ENCODE measurements at places on chromosomes 5 and 9.

DNA sequence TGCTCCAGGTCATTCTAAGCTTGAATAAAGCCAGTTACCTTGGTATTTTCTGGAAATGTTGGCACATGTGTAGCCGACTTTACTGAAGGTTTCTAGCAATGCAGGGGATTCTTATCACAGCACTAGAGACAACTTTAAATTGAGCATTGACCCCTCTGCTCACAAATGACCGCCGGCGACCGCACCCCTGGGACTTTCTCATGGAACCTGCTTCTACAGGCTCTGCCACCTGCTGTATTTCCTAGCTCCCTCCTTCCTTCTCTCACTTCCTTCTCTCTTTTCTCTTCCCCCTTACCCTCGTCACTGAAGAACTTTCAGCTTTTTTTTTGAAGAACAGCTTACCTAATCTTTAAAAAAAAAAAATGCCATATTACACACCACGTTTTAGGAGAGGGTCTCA is 30.9 kb upstream of the DAB2 start:
- DNase-seq, result no peak

- DNase-seq, result peak; percentile 13
Observed at GRCh38 chr5:17665836-17666235, 31.6 kb downstream of the TAF11L14 start.

DNA sequence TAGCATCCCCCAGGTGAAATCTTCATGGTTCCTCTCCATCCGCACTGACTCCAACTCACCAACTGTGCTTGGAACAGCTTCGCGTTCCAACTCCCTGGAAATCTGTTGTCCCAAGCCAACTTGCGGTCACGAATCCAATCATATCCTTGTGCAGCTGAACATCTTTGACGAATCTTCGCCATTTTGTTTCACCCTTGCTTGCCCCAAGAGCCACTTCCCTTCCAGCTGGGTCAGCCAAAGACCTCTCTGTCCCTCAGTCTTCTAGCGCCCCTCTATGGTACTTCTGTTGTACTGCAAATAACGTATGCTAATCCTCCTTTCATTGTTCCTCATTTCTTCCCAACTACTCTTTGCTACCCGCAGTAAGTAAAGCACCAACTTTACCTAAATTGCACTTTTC is 61.0 kb upstream of the TARS1 start:
- peak; percentile 57 for DNase-seq

GRCh38 chr9:126317513-126317912 is 9.1 kb upstream of the MVB12B start:
- peak; percentile 62 for DNase-seq

- no peak for DNase-seq
Observed at GRCh38 chr5:139037732-139038131, 160.4 kb downstream of the SIL1 start.

DNA sequence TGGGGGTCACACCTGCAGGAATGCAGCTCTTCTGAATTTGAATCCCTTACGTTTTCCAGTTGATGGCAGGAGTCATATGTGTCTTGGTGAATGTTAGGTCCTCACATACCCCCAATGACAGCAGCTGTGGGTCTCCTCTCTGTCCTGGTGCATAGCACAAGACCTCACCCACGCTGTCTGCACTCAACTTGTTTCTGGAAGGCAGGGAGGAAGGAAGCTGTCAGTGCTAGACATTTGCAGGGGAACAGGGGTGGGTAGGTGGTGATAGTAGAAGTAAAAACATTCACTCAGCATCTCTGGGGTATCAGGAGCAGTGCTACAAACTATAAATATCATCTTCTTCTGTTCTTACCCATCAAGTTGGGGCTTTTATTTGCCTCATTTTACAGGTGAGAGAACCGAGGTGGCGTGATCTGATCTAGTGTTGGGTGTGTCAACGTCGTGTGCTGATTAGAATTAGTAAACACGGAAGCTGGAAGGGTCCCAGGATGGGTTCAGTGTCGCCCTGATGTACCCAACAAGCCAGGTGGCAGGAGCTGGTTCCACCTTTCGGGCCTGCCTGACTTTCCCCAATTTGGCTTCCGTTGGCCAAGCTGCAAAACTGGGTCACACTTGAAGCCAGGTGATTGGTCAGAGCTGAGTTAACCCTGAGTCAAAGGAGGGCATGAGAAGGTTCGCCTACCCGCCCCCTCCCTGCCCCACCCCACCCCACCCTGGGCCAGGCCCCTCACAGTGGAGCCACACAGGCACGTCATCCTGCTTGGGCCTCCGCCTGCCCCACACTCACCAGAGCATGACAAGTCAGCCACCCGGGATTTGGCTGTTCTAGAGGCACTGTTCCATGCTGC is 15.8 kb downstream of the ERGIC1 start:
- no peak for DNase-seq

GRCh38 chr9:123469282-123469681 is 113.3 kb downstream of the CRB2 start:
- DNase-seq, result no peak

DNA sequence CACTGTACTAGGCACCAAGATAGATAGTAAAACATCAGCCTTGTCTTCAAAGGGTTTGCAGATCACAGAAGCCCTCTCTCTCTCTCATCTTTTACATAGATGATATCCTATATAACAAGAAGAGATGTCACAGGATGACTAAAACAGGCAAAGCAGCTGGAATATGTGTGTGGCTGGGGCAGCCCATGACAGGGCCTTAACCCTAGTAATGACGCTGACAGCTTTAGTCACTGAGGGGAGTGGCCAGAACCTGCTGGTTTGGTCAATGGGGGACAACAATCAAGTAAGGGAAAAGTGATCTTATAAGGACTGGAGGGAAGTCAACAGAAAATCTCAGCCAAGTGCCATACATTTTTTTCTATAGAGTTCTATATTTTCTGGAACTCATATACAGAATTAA is 41.9 kb upstream of the RIC1 start:
- no peak for DNase-seq

DNA sequence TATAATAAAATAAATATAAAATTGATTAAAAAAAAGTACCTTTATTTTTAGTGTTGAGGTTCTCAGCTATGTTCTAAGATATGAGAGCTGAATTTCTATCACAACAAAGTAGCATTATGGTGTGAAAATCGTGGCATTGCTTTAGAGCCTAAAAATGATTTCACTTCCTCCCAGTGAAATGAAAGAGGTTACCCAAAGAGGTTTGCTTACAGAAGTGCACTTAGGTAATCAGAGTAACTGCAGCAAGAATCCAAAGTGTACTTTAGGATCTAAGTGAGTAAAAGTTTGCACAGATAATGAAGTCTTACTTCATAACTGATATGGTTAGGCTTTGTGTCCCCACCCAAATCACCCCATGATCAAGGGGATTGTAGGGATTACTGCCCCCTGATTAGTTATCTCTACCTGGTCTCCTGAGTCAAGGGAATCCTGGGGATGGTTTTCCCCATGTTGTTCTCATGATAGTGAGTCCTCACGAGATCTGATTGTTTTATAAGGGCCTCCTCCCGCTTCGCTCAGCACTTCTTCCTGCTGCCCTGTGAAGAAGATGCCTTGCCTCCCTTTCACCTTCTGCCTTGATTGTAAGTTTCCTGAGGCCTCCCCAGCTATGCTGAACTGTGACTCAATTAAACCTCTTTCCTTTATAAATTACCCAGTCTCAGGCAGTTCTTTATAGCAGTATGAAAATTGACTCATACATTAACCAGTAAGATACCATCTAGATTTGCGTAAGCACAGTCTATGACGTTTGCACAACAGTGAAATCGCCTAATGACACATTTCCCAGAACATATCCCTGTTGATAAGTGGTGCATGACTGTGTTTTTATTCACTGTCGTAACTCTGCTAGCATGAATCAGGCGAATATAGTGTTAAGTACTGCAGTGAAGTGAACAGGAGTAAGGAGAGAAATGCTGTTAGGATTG is 40.3 kb upstream of the LRRC70 start:
- peak; percentile 85 for DNase-seq

DNA sequence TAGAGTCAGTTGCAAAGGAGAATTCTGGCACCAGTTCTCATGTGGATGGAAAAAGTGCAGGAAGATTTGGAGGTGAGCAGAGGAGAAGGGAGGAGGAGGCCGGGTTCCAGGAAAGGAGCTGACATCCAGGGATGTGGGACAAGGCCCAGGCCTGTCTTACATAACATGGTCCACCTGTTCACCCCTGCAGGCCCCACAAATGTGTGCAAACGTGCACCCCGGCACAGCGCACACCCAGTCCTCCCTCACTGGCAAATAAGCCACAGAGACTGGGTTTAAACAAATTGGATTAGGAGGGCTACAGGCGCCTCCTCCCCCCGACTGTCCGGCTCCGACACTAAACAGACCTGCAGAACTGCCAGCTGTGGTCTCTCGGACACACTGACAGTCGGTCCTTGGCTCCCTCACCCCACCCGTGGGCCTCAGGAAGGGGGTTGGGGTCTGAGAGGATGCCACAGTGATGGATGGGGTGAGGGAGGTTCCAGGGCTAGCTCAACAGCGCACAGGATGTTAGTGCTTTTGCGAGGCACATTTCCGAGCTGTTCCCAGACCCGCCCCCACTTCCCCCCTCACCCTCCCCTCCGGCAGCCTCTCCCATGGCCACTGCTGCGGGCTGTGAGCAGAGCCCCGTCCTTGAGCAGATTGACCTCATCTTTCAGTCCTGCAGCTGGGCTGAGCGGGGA is 43.4 kb upstream of the IL17B start:
- peak; percentile 70 for DNase-seq

DNA sequence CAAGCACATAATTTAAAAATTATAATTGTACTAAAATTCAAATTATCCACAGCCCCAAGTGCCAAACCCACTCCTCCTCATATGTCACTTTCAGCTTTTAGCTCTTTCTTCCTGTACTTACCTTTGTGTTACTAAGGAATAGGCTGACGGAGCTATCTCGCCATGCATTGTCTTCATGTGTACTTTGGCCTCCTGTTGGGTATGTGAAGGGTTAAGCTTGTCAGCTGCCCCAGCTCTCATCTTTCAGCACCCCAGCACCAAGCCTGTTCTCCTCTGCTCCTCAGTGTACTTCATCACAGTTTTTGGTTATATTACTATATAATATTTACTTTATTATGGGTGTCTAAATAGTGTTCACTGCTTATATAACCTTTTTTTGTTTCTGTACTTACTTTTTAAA is 46.2 kb downstream of the OSTF1 start:
- DNase-seq, result no peak

DNA sequence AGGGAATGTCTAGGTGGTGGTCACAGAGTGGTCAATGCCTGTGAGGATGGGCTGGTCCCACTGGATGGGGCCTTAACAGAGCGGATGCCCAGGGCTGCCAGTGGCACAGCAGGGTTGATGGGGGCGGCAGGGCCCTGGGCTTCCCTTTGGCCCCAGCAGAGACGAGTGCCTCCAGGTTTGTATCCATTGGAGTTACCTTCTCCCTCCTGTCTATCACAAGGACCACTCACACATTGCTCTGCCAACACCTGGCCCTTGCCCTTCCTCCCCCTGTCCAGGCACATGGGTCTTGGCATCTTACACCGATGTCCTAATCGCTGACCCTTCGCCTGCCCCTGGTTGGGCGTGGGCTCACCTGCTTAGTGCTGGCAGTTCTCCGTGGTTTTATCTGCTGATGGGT is 26.2 kb upstream of the IRX4 start:
- DNase-seq, result no peak

DNA sequence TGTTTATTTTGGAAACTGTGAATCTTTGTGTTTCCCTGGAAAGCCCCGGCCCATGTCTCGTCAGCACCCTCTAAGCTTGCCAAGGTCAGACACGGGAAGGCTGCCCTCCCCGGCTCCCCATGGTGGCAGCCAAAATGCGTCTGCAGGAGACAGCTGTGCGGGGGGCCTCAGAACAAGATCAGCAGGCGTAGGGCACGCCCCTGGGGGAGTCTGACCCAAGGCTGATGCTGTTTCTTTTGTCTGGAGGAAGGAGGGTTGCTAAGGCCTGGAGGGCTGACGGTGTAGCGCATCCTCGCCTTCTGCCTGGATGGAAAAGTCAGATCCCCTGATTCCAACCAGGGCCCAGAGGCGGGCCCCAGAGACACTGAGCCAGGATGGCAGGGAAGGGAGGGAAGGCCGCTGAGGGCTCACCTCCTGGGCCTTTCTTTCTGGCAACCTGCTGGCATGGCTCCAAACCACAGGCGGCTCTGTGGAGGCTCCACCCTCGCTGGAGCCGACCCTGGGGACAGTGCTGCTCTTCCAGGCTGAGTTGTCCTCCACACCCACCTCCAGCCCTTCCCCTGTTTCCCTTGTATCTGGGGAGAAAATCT is 57.2 kb downstream of the OLFM1 start:
- no peak for DNase-seq

GRCh38 chr5:177132136-177133095 is 1.2 kb upstream of the NSD1 start:
- DNase-seq, result peak; percentile 22

GRCh38 chr9:33164138-33164809 is 2.9 kb downstream of the B4GALT1 start:
- no peak for DNase-seq

GRCh38 chr9:78029551-78030295 is 1.9 kb downstream of the GNAQ start:
- DNase-seq, result peak; percentile 46

GRCh38 chr5:142717582-142718215 is 31.8 kb upstream of the FGF1 start:
- DNase-seq, result peak; percentile 66

DNA sequence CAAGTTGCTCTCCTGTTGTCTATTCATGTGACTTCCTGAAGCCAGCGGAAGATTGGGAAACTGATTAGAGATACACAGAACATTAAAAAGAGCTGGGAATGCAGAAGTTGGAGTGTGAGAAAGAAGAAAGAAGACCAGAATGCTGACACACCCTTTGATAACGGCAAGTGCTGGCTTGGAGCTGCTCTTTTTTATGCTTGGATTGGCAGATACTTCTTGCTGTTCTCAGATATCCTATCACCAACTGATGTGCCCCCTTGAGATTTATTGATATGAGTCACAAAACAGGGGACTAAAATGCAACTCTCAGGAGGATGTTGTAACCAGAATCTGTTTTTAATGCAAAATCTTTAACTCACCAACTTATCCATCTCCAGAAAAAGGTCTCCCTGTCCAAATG is 56.0 kb upstream of the ASTN2 start:
- no peak for DNase-seq

DNA sequence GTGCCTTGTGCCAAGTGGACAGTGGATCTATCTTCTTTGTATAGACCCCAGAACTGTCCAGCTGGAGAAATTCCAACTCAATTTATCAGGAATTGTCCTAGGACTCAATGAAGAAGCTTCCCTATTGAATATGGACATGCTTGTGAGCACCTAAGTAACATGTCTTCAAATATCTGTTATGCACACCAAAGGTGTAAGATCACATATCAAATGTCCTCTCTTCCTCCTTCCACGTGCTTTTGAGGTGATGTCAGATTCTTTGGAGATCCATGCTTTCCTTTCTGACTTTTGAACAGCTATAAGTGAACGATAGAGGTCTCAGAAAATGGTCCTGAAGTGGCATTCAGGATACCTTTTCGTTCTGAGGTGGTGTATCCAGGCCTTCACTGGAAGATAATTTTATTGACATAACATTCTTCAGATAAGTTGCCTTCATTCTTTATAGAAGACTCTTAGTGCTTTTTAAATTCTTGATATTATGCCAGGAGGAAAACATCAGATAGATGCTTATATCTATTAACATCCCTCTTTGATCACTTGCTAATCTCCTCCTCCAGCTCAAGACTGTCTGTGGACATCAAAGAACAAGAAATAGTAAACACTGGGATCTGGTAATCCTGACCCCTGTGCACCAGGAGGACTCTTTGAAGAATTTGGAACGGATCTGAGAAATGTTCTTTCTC is 246.4 kb downstream of the SMARCA2 start:
- no peak for DNase-seq

- DNase-seq, result no peak
Observed at GRCh38 chr5:113264046-113264445, 170.7 kb downstream of the TSSK1B start.
